ENCODE measurements at places on chromosomes 3 and 15.
A peak's percentile ranks its signal among the peaks of the same experiment; 100 is the strongest.

DNA sequence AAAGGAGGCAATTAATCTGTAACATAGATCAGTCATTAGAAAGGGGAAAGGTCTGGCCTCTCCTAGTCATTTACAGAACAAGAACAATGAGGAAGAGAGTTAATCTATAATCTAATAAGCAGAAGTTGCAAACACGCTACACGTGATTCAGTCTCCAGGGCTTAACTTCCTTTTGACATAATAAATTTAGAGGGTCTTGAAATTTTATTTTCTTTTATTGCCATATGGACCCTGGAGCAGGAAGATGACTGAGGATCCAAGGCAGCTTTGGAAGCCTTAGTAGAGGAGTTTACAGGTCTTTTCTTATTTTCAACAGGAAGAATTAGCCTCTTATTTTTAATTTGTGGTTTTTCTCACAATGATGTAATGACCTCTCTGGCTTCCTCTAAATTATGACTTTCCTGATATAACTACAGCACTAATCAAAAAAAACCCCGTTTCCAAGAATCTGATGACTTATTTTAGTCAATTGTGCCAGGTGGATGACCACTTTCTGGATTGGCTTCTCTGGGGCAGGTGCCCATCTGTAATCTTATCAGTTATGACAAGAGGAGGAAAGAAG, 32.2 kb downstream of the ADGRG7 start:
- peak; percentile 32 for DNase-seq

- DNase-seq, result no peak
These were observed 86.4 kb upstream of the VGLL3 start for GRCh38 chr3:87077355-87077754.

DNA sequence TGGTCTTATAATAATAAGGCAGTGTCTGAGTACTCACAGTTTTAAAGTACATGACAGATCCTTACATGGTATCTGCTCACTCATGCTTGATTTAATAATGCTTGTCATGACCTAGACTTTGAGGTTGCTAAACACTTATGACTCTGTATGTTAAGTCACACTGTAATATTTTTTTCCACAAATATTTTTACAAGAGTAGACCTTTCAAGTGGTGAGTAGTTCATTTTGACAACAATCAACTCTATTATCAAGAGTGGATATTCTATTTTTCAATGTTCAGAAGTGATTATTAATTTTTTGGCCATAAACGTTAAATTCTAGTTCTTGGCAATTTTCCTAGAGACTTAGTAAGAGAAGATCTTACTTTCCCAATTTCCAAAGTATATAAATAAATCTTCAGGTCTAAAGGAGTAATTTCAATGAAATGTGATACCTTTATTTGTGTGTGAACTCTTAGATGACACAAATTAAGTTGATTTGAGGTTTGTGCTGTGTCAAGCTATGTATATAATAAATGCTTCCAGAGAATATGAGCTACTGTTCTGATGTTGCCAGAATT, 104.5 kb downstream of the NLGN1 start:
- DNase-seq, result no peak

DNA sequence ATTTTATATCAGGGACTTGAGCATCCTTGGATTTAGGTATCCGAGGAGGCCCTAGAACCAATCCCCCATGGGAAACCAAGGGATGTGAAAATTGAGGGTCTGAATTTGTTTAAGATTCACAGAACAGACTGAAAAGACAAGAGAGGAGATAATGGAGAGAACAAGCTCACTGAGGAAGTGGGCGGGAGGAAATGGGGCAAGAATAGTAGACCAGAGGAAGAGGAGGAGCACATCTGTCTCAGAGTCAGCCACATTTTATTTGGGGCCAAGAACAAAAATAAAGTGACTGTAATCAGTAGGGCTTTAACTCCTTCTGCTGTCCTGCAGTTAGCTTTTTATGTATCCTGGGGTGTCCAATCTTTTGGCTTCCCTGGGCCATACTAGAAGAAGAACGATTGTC, 63.8 kb downstream of the BLM start:
- DNase-seq, result peak; percentile 58

DNA sequence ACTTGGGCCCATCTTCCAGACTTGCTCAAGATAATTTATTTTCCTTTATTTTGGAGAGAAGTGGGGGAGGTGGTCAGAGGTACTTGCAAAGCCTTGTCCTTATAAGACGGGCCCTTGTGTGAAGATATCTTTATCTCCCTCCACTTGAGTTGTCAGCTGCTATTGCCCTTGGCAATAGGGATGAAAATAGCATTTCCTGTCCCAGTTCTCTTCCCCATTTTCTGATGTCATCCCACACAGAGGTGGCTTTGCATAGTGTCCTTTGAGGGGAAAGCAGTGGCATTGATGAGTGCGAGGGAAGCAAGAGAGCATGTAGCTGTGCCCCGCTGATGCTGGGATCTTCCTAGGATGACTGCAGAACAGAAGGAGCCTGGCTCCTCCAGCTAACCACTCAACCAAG, 41.9 kb upstream of the TUBGCP5 start:
- DNase-seq, result peak; percentile 3

GRCh38 chr3:71511446-71511845, 72.1 kb downstream of the FOXP1 start:
- peak; percentile 15 for DNase-seq

- no peak for DNase-seq
These were observed 563.2 kb downstream of the GBE1 start for GRCh38 chr3:81198216-81198615.

DNA sequence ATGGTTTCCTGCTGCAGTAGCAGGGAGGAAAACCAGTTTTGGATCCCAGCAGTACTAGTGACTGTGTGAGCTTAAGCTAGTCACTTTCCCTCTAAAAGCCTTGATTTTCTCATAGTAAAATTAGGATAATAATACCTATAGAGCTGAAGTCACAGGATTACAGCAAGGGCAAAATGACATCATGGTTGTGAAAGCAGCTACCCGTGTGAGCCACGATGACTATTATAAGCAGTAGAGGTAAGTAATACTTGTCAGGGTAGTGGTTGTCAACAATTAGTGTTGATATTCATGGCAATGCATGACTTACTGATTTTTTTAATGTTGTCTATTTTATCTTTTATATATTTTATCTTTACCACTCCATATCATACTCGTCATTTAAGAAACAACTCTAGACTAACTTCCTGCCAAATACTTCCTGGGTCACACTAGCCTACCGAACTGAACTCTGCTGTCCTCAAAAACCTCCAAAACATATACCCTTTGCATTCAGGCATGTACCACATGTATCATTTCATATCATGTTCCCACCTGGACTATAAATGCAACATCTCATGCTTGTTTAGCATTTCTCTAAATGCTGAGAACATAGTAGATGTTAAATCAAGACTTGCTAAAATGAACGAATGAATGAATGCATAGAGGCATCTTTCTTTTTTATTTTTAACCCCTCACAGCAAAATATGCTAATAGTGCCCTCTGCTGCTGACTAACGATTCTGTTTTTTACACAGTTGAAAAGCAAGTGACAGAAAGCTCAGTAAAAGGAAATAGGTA, 172.6 kb downstream of the P3H2 start:
- DNase-seq, result peak; percentile 6

- no peak for DNase-seq
These were observed 57.9 kb downstream of the CCDC33 start for GRCh38 chr15:74294010-74294409.

DNA sequence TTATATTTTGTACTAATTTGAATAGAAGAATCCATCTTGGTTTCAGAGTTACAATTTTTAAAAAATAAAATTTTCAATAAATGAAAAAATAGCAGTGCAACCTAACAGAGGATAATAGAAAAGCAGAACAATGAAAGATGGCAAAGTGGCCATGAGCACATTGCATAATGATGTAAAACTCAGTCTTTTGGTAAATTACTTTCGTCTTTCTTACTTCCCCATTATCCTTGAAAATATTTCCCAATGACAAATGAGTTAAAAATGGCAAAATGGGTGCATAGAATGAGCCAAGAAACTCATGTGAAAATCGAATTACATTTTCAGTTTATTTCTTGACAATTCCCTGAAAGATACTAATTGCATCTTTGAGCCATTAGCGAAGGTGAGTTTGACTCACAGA, 236.4 kb downstream of the CDIN1 start:
- DNase-seq, result peak; percentile 73

GRCh38 chr3:134212967-134213665, 37.5 kb downstream of the RYK start:
- DNase-seq, result peak; percentile 60

DNA sequence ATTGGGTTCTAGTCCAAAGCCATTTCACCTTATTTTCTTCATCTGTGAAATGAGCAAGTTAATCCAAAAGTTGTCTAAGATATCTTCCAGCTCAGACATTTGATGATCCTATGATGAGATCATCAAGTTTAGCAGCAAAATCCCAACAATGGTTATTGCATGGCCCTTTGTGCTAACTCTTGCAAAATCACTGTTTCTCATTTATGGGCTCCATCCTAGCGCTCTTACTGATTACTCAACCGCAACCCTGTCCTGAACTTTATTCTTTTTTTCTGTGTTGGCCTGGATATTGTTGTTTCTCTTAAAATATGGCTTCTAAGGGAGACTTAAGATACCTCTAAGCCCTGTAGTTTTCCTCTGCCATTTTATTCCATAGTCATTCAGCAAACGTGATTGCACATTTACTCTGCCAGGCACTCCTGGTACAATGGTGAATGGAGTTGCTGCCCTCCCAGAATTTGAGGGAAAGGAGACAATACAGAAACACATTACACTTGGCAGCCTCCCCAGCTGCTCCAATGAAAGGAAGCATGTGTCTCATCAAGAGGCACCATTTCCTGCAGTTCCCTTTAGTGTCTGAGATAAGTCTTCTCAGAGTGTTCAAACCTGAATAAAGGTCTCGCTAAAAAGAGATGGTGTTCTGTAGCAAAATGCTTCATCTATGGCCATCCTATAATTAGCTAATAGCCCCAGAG, 4.4 kb downstream of the GXYLT2 start:
- peak; percentile 89 for DNase-seq

DNA sequence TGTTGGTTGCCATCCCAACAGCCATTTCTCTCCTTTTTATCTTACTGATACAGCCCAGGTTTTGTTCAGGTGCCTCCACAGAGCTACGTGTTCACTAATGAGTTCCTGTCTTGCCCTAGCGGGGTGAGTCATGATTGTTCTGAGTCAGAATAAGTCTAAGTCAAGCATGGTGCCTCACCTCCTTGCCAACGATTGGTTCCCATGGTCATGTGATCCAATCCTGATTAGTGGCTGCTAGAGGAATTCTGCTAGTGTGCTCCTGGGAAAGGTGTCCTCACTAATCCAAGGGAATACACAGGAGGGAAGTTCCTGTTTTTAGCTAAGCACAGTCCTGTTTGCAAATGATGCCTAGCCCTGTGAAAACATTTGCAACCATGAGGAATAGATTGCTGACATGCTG, 99.8 kb downstream of the NSUN3 start:
- no peak for DNase-seq

- no peak for DNase-seq
These were observed 13.0 kb downstream of the PLD1 start for GRCh38 chr3:171797265-171797679.

GRCh38 chr3:62143843-62144450, 229.4 kb downstream of the FEZF2 start:
- no peak for DNase-seq

GRCh38 chr3:126390201-126390600, 4.5 kb upstream of the CFAP100 start:
- no peak for DNase-seq

DNA sequence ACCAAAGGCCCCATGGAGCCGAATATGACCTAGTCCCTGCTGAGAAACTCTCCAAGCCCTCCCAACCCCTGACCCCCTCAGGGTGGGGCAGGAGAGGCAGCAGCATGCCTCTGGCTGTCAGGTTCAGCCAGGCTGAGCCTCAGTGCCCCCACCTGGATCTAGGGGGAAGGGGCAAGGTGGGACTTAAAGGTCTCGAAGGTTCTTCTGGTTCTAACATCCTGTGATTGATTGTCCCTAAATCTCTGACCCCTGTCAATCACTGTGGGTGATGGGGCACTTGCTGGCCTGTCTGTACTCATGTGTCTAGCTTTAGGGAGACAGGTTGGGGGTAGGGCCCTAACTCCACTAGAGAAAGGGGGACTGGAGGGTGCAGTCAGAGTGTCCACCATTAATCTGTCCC, 13.8 kb downstream of the NBEAL2 start:
- DNase-seq, result no peak

DNA sequence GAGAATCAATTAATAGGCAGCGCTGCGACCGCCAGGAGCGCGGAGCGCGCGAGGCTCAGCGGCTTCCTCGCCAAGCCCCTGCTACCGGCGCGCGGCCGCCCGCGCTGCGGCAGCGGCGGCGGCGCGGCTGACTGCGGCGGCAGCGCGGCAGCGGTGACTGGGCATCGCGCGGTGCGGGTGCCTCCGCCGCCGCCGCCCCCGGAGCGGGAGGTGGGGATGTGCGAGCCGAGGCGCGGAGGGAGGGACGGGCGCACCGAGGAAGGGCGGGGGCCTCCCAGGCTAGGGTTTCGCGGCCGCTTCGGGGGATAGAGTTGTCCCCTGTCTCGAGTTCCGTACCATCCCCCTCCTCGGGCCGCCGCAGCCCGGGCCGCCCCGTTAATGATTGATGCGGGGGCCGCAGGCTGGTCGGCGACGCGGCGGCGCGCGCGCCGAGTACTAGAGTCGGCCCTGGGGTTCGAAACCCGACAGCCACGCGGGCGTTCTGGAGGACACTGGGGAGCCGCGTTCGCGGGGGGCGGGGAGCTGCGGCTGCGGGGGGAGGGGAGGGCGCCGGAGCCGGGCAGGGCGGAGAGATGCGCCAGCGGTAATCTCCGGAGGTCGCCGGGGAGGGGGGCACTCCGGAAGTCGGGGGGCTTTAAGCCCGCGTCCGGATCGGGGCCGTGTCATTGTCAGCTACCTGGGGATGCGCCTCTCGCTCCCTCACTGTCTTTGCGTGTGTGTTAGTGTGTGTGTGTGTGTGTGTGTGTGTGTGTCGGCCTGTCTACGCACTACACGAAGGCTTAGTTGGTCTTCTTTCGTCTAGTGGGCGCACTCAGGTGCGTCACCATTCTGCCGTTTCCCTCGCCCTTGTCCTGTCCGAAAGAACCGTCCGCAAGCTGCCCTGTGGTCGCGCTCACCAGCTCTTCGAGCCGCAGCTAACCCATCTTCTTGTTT, at the start of gene PAQR9:
PAQR9 (minus strand) TSS at position 159 of the 933 bp plus-strand sequence. CDS start 338 bp downstream, outside the sequence.
- DNase-seq, result no peak

GRCh38 chr3:145637105-145637504, 523.9 kb downstream of the PLOD2 start:
- no peak for DNase-seq

DNA sequence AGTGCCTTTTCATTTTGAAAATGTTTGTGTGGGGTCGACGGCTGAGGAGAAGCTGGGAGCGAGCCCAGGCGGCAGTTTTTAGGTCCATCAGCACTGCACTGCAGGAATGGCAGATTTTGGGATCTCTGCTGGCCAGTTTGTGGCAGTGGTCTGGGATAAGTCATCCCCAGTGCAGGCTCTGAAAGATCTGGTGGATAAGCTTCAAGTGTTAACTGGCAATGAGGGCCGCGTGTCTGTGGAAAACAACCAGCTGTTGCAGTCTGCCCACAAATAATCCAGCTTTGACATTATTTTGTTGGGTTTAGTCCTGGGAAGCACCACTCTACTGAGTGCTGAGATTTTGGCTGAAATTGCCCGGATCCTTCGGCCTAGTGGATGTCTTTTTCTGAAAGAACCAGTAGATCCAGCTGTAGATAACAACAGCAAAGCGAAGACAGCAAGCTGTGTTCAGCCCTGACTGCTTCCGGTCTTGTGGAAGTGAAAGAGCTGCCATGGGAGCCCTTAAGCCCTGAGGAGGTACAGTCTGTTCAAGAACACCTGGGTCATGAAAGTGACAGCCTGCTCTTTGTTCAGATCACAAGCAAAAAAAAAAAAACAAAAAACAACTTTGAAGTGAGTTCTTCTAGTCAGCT, 13.1 kb upstream of the ANP32A start:
- no peak for DNase-seq

All from inflammatory macrophage treated with lipopolysaccharide for 4 hours (primary cell).